K562 (cell line): ENCODE measurements at places on chromosomes 7 and 10. TPM values are rescaled to one million over a fixed set of nuclear protein-coding genes. Genes with fewer than 3 reads are reported as not detected.

Gene ITIH5
- total RNA-seq = 3.9 and 4.9 TPM in 2 replicates

DNA sequence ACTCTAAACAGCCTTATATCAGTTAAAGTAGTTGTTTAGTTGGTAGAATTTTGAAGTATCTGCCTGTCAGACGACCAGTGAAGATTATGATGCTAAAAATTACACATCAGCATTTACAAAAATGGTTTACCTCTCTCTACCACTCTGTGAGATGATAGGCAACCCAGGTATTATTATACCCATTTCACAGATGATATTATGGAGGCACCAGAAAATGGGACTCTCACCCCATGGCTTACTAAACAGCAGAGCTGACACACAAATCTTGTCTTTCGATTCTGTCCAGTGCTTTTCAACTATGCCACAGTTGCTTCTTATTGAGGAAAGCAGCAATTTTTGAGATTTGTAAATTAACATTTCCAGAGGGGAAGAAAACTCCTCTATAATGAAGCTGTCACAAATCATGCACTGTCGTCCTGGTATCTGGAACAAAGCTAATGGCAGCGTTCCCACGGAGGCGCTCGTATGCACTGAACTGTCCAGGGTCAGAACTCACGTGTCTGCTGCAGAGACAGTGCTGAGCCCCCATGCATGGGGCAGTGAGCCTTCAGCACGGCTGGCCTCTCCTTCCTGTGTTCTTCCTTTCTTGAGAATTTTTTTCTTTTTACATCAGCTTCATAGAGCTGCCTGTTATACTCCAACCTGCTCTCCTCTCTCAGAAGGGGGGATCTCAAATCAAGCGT is 381.1 kb downstream of the SDK1 start:
- DNase-seq = no peak

- DNase-seq = no peak
These were observed 38.5 kb upstream of the SPOCK2 start for GRCh38 chr10:72126872-72127232.

DNA sequence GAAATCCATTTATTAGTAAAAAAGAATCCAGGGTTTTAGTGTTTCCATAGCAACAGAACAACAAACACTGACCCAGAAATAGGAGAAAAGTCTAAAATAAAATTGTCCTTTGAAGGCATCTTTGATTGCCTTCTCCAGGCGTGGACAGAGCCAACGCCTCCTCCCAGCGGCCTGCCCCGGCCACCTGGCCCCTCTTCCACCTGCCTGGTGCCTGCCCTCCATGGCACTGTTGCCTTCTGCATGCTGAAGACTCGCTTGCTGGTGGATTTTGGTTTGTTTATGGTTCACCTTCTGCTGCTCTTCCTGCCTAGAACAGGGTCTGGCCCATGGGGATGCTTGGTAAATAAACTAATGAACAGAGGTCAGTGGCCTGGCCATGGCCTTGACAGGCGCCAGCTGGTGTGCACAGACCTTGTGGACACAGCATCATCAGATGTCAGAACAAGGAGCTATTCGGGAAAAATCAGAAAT is 107.4 kb downstream of the DYNC2I1 start:
- DNase-seq = no peak

Gene CYP2C8
- total RNA-seq = 0.16 and 0.49 TPM in 2 replicates
